ENCODE measurements at places on chromosomes 11 and 22.

GRCh38 chr11:72736452-72737069 lies 15.6 kb downstream of the ARAP1 start:
- DNase-seq: peak; percentile 99

DNA sequence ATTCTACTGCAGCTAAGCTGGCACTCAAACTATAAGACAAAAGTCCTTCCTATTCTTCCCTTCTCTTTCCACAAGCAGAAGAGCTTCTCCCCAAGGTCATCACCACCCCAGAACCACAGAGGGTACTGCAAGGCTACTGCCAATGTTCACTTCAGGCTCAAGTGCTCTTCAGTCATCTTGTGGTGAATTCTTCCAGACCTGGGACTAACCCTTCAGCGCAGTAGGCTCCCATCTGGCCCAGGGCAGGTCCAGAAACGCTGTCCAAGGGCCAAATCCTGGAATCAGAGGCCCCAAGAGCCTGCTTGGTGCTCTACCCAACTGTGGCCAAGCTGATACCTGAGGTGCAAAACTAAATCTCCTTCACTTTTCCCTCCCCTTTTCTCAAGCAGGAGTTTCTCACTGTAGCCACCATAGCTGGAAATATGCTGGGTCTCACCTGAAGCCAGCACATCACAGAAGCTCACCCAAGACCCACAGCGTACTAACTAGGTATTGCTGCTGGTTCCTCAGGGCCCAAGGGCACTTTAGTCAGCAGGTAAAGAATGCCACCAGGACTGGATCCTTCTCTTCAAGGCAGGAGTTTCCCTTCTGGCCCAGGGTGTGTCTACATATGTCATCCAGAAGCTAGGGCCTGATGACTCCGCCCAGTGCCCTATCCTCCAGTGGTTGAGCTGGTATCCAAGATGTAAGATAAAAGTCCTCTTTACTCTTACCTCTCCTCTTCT lies 27.8 kb downstream of the FCHSD2 start:
- no peak for DNase-seq

DNA sequence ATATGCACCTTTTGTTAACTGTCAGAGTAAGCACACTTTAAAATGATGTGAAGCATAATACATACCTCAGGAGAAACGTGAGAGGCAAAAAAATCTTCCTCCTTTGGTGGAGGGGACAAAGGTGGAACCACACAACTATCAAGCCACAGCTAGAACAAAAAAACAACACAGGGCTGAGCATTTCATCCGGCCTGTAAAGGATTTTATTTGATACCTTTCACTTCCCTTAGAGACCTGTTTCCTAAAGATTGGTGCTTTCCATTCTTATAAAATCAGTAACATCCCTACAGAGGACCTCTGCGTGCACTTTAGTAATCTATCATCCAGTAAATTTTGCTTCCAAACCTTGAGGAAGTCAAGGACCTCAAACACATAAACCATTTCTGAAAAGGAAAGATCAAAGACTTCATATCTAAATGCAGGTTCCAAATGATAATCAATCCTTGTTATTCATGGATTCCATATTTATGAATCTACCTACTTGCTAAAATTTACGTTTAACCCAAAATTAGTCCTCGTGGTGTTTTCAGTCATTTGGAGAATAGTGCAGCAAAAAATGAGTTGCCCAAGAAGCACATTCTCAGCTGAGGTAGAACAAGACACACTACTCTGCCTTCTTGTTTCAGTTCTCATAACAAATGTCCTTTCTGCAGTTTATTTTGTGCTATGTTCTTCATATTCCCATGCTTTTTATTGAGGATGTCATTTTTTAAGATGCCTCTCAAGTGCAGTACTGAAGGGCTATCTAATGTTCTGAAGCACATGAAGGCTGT lies 22.7 kb downstream of the ARFGAP3 start:
- DNase-seq: no peak

- DNase-seq: no peak
Observed at GRCh38 chr11:43289368-43289767, 22.4 kb upstream of the API5 start.

- no peak for DNase-seq
Observed at GRCh38 chr11:124761301-124762104, 587 bp downstream of the ESAM start.

DNA sequence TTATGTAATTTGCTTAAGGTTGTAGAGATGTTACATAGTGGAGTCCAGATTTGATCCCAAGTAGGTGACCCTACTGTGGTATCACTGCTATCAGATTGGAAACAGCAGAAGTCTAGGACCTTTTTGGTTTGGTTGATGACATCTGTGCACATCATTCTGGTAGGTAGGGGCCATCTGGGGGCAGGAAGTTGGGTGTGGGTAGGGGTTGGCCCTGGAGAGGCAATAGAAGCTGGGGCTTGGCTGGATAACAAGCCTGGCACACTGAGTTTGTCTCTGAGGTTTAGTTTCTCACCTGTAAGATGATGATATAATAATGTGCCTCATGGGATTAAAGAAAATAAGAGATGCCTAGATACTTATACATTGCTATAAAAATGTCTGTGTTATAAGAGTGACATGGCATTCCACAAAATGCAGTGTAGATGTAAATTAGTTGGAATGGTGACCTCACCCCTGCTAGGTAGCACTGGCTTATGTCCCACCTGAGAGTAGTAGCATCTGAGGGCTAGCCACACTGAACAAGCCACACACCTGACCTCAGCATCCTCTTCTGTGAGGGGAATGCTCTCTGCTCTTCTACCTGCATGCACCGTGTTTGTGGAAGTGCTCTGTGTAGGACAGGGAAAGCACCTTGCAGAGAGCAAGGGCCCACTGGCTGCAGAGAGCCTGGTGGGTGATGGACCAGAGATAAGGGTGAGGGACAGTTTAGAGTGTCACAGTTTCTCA lies 36.9 kb downstream of the PTPRJ start:
- DNase-seq: no peak

- DNase-seq: no peak
Observed at GRCh38 chr11:12206529-12206928, 96.1 kb downstream of the MICAL2 start.

- no peak for DNase-seq
Observed at GRCh38 chr22:26821854-26822253, 164.5 kb downstream of the MIAT start.

All from NB4 (cell line).